ENCODE measurements at places on chromosomes 3 and 15. TPM values are rescaled to one million over a fixed set of nuclear protein-coding genes. Genes with fewer than 3 reads are reported as not detected.

The GP9 gene
- total RNA-seq = not detected

The TGM5 gene
- total RNA-seq = not detected

DNA sequence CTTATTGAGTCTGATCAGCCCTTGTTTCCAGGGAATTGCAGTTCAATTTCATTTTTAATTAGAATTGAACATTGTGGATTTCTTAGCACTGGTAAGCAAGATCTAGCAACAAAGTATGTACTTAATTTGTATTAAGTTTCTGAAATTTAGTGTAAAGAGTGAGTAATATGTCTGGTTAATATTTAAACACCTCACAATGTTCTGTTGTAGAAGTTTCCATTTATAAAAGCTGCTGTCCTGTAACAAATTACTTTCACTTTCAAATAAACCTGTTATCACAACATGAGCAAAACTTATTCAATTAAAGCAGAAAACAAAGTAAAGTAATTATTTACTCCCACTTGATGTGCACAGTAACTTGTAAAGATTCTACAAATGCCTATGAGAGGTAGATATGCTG lies 448.5 kb downstream of the NAALADL2 start:
- no peaks in the 10 kb centered on the region for H3K36me3 ChIP-seq
- no peak overlapping the region for H3K27ac ChIP-seq
- DNase-seq = no peak
- H3K4me3 ChIP-seq = no peak overlapping the region
- H3K4me1 ChIP-seq = no peaks in the 10 kb centered on the region

GRCh38 chr15:94441760-94442159 lies 210.4 kb downstream of the MCTP2 start:
- H3K4me1 ChIP-seq = no peaks in the 10 kb centered on the region
- no peak overlapping the region for H3K27ac ChIP-seq
- H3K27me3 ChIP-seq = no peaks in the 10 kb centered on the region
- DNase-seq = no peak
- H3K4me3 ChIP-seq = no peak overlapping the region
- H3K36me3 ChIP-seq = no peaks in the 10 kb centered on the region

The VEPH1 gene
- not detected for total RNA-seq

DNA sequence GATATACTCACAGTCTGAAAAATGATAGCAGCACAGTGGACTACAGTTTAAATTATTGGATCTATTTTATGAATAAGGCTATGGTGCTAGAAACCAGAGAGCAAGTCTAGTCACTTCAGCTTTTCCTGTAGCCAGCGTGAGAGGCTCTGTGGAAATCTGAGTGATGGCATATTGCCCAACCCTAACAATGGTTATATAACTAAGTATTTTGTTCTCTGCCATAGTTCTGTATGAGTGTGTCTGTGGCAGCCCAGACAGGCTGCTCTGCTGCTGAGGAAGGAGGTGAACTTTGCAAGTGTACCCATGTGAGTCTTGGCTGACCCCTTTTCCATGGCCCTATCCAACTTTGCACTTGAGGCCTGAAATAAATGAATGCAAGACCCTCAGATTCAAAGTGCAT lies 105.7 kb downstream of the LRTM1 start:
- no peak overlapping the region for H3K27ac ChIP-seq
- H3K36me3 ChIP-seq = no peaks in the 10 kb centered on the region
- no peaks in the 10 kb centered on the region for H3K4me1 ChIP-seq
- H3K27me3 ChIP-seq = no peaks in the 10 kb centered on the region
- no peak overlapping the region for H3K4me3 ChIP-seq

The C15orf61 gene
- total RNA-seq = 4.2 TPM

The GCSAM gene
- 9.3 TPM for total RNA-seq

The SLC35A5 gene
- 21.7 TPM for total RNA-seq

The ADAMTS17 gene
- total RNA-seq = 5.0 TPM

The GADL1 gene
- total RNA-seq = not detected

DNA sequence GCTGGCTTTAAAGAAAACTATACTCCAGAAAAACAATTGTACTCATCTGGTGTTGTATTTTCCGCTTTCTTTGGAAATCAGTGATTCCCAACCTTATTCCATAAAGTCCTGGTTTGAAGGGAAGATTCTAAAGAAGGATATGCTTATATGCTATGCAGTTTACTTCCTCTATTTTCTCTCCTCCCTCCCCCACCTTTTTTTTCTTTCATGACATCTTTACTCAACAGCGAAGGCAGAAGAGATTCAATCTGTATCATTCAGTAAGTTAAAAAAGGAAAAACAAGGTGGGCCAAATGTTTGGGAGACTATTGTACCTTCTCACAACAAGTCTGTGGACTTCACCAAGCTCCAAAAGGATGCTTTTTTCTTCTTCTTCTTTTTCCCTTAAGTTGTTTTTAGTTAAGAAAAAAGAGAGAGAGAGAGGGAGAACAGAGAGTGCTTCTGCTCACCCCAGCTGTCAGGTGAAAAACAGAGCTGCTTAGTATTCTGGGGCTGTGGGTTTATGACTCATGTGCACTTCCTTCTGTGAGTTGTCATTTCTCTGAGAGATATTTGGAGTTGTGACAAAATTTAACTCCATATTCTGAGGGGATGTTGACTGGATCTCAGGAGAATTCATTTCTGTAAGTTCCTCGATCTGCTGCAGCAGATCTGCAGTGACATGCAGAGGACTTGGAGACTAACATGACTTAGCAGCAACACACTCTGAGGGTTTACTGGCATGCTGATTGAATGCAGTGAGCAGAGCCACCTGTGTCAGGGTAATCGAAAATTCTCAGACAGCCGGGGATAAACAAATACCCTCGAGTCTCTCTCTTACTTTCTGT lies 70.7 kb downstream of the SSR3 start:
- H3K36me3 ChIP-seq = no peaks in the 10 kb centered on the region
- H3K4me3 ChIP-seq = peak overlapping the region; percentile 65
- DNase-seq = peak; percentile 70
- H3K27me3 ChIP-seq = peaks cover 5% of the 10 kb centered on the region
- peaks cover 45% of the 10 kb centered on the region for H3K4me1 ChIP-seq

DNA sequence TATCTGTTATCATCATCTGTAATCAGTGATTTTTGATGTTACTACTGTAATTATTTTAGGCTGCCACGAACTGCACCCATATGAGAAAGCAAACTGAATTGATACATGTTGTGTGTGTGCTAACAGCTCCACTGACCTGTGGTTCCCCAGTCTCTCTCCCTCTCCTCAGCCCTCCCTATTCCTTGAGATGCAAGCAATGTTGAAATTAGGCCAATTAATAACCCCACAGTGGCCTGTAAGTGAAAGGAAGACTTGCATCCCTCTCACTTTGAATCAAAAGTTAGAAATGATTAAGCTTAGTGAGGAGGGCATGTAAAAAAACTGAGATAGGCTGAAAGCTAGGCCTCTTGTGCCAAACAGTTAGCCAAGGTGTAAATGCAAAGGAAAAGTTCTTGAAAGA lies 218.6 kb upstream of the LRRFIP2 start:
- H3K27me3 ChIP-seq = no peaks in the 10 kb centered on the region
- H3K4me1 ChIP-seq = no peaks in the 10 kb centered on the region
- H3K4me3 ChIP-seq = no peak overlapping the region
- no peak for DNase-seq
- peaks cover 27% of the 10 kb centered on the region for H3K36me3 ChIP-seq
- no peak overlapping the region for H3K27ac ChIP-seq

The CACNA1D gene
- 0.33 TPM for total RNA-seq

DNA sequence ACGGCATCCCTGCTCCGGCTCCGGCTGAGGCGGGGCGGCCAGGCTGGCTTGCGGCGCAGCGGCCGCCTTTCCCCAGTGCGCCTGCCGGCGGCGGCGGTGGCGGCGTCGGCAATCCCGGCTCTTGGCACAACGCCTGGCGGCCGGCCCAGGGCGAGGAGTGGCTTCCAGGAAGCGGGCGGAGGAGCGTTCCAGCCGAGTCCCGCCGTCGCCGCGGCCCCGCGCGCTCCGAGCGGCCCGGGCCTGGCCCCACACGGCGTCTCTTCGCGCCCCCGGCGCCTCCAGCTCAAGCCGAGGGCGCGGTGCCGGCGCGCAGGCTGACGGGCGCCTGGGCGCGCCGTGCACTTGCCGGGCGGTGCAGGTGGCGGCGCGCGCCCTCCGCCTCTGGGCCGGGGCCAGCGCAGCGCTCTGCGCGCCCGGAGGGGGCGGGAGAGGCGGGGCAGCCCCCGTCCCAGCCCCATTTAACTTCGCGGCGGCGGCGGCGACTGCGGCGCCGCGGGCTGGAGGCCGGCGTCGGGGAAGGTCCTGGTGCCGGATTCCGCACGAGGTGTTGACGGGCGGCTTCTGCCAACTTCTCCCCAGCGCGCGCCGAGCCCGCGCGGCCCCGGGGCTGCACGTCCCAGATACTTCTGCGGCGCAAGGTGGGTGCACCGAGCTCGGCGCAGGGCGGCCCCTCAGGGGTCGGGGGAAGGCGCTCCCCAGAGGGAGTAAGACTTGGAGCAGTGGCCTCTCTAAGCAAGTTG lies at the start of gene ADAMTSL3:
ADAMTSL3 (plus strand) TSS at position 485 of the 740 bp plus-strand sequence. CDS start 1,639 bp downstream, outside the sequence.
- no peak within 1 kb of the TSS for H3K27ac ChIP-seq
- no peaks in the 10 kb centered on the region for H3K4me1 ChIP-seq
- no peak within 1 kb of the TSS for H3K4me3 ChIP-seq
- DNase-seq = no peak
- peaks cover 27% of the 10 kb centered on the region for H3K27me3 ChIP-seq

GRCh38 chr3:85726241-85726640 lies 767.5 kb downstream of the CADM2 start:
- H3K27ac ChIP-seq = no peak overlapping the region
- no peaks in the 10 kb centered on the region for H3K4me1 ChIP-seq
- no peak for DNase-seq
- H3K4me3 ChIP-seq = no peak overlapping the region

The CD200R1 gene
- 8.8 TPM for total RNA-seq

DNA sequence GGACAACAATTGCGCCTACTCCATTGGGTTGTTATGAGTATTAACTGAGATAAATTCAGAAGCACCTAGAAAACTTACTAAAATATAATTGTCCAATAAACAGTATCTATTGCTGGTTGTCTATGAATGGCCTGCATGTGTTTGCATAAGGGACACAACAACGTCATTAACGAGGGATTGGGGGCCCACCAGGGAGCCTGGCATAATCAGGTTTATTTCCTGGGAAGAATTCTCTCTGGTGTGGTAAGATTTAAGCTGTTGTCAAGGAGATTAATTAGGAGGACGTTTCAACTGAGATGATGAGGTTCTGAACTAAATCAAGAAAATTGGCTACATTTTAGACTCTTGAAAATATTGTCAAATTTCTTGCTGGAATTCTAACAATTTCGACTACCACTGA lies 176.1 kb upstream of the CDIN1 start:
- H3K27me3 ChIP-seq = no peaks in the 10 kb centered on the region
- no peak overlapping the region for H3K4me3 ChIP-seq
- H3K27ac ChIP-seq = no peak overlapping the region
- no peak for DNase-seq
- no peaks in the 10 kb centered on the region for H3K36me3 ChIP-seq

GRCh38 chr15:32668942-32669341 lies 27.4 kb downstream of the SCG5 start:
- no peak for DNase-seq
- no peak overlapping the region for H3K4me3 ChIP-seq
- peaks cover 8% of the 10 kb centered on the region for H3K36me3 ChIP-seq
- H3K27me3 ChIP-seq = no peaks in the 10 kb centered on the region
- no peak overlapping the region for H3K27ac ChIP-seq
- H3K4me1 ChIP-seq = no peaks in the 10 kb centered on the region

The HRG gene
- total RNA-seq = not detected

GRCh38 chr3:13879946-13880810 lies at the start of gene WNT7A:
Gene WNT7A (minus strand): TSS chr3:13880071. CDS start chr3:13879816, 255 bp downstream.
- H3K4me1 ChIP-seq = peaks cover 7% of the 10 kb centered on the region
- DNase-seq = peak; percentile 54
- H3K36me3 ChIP-seq = no peaks in the 10 kb centered on the region
- H3K27me3 ChIP-seq = peaks cover 72% of the 10 kb centered on the region
- H3K27ac ChIP-seq = no peak within 1 kb of the TSS
- H3K4me3 ChIP-seq = peak within 1 kb of the TSS; percentile 28
